ENCODE measurements at places on chromosomes 5 and 9. TPM values are rescaled to one million over a fixed set of nuclear protein-coding genes. Genes with fewer than 3 reads are reported as not detected.

PTPRD gene
- total RNA-seq, result 58.0 TPM

PRSS3 gene
- 2.5 TPM for total RNA-seq

ASTN2 gene
- total RNA-seq, result 24.6 TPM

RASGRF2 gene
- total RNA-seq, result 15.0 TPM

LECT2 gene
- not detected for total RNA-seq

AQP3 gene
- 3.8 TPM for total RNA-seq

WDR31 gene
- total RNA-seq, result 0.63 TPM
